Fibroblast of gingiva (primary cell): ENCODE measurements at places on chromosomes 4 and X.
A peak's percentile ranks its signal among the peaks of the same experiment; 100 is the strongest.

GRCh38 chr4:14028862-14029261, 401.3 kb upstream of the BOD1L1 start:
- DNase-seq, result no peak

DNA sequence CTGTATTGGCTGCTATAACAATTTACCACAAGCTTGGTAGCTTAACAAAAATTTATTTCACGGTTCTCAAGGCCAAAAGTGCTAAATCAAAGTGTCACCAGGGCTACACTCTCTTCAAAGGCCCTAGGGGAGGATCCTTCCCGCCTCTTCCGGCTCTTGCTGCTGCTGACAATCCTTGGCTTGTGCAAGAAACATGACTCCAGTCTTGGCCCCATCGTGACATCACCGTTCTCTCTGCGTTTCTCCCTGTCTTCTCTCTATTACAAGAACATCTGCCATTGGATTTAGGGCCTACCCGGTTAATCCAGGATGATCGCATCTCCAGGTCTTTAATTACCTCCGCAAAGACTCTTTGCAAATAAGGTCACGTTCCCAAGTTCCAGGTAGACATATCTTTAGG, 10.4 kb upstream of the CLCN4 start:
- no peak for DNase-seq

DNA sequence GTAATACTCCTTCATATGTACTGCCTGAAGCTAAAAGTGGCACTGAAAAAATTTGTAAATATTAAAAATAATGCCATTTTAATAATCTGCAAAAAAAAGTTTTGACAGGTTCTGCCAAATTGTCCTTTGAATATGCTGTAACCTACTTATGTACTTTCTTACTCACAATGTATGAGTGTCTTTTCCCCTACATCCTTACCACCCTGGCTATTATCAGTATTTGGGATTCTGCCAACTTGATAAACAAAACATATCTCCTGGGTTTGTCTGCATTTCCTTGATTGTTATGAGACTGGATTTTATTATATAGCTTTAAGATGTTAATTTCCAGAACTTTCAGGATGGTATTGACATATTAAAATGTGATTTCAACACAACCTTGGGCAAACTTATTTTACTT, 187.9 kb downstream of the CHM start:
- DNase-seq, result no peak

GRCh38 chrX:138775517-138775916, 64.0 kb upstream of the FGF13 start:
- DNase-seq, result peak; percentile 32

GRCh38 chrX:55135171-55135570, 46.4 kb downstream of the PAGE2 start:
- peak; percentile 6 for DNase-seq

DNA sequence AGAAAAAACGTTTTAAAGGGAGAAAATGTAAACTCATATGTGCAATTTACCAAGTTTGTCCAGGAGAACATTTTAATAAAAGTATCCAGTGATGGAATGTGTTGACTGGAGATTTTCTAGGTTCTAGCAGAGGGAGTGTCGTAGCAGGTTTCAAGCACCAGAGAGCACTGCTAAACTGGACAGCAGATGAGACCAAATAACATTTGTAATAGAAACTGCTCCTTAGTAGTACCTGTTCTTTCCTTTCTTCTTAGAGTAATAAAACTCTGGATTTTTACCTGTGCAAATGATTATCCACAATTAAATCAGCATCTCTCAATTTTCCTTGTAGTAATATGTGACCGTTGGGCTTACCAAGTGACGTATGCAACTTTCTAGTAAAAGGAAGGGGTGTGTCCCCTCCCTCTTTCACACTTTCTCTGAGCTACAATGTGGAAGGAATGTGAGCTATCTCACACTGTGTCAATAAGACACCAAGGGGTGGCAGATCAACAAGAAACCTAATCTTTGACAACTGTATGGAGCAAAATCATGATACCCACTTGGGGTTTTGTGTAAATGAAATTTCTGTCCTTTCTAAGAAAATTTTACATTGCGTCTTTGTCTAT, 9.5 kb downstream of the HPGDS start:
- no peak for DNase-seq
